Muscle of back (tissue), 13 donors: ENCODE measurements at places on chromosomes 5 and 9. TPM values are rescaled to one million over a fixed set of nuclear protein-coding genes. Genes with fewer than 3 reads are reported as not detected.

GRCh38 chr9:100066539-100066938 is 32.3 kb downstream of the ERP44 start:
- DNase-seq = no peak

DNA sequence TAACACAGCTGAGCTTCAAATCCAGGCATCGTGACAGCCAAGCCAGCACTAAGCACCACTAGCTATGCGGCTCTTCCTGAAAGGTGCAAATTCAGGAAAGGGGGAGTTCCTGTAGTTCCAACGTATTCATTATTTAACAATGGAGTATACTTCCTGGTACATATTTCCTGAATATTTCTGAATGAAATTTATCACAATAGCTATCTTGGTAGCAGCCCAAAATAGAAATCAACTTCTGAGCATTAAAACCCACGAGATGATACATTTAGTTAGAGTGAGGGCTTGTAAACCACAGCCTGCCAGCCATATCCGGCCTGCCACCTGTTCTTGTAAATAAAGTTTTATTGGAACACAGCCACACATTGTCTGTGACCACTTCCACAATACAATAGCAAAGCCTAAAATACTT is 109.7 kb upstream of the RETREG1 start:
- no peak for DNase-seq

- DNase-seq = no peak
Observed at GRCh38 chr9:72564479-72565281, 43.3 kb downstream of the TMC1 start.

GRCh38 chr9:121266906-121267650 is 884 bp upstream of the GSN start:
- DNase-seq = no peak

DPP7 gene
- 28.3 TPM for polyA plus RNA-seq

MCC gene
- polyA plus RNA-seq = 15.8 TPM

ARL14EPL gene
- not detected for polyA plus RNA-seq
